Smooth muscle cell of the coronary artery (primary cell): ENCODE measurements at places on chromosomes 6 and 20. TPM values are rescaled to one million over a fixed set of nuclear protein-coding genes. Genes with fewer than 3 reads are reported as not detected.

MOXD1 gene
- 1.4 and 81.2 TPM in 2 replicates for total RNA-seq

VSX1 gene
- not detected in 2 replicates for total RNA-seq

SLC16A10 gene
- total RNA-seq: not detected in 2 replicates

VSTM2L gene
- total RNA-seq: 1.6 and 2.9 TPM in 2 replicates

BTNL2 gene
- total RNA-seq: 0.12 TPM in 1 of 2 replicates, not detected in the other

LSM14B gene
- 40.6 and 50.3 TPM in 2 replicates for total RNA-seq

CLIC5 gene
- 0.12 TPM in 1 of 2 replicates, not detected in the other for total RNA-seq

SCGN gene
- total RNA-seq: not detected in 2 replicates

RWDD2A gene
- 2.6 and 7.1 TPM in 2 replicates for total RNA-seq

GNRH2 gene
- total RNA-seq: not detected in 2 replicates

SLC35B3 gene
- 17.3 and 20.2 TPM in 2 replicates for total RNA-seq

ADTRP gene
- 2.0 and 10.9 TPM in 2 replicates for total RNA-seq

TTK gene
- total RNA-seq: 0.70 and 5.9 TPM in 2 replicates

CGA gene
- not detected in 2 replicates for total RNA-seq

CCN2 gene
- 15.8 and 981 TPM in 2 replicates for total RNA-seq

DEFB115 gene
- total RNA-seq: not detected in 2 replicates

CPNE5 gene
- 0.08 TPM in 1 of 2 replicates, not detected in the other for total RNA-seq

TNF gene
- not detected in 2 replicates for total RNA-seq

ERVFRD-1 gene
- not detected in 2 replicates for total RNA-seq

MUC21 gene
- not detected in 2 replicates for total RNA-seq

PSMB1 gene
- total RNA-seq: 182 and 350 TPM in 2 replicates

MAFB gene
- 0.23 and 3.2 TPM in 2 replicates for total RNA-seq

PSMF1 gene
- 17.4 and 20.2 TPM in 2 replicates for total RNA-seq

ARMC2 gene
- 0.75 and 1.9 TPM in 2 replicates for total RNA-seq

CRISP3 gene
- not detected in 2 replicates for total RNA-seq

MAS1 gene
- under 0.01 TPM in 1 of 2 replicates, not detected in the other for total RNA-seq

SGK2 gene
- total RNA-seq: 0.15 and 0.47 TPM in 2 replicates

HEY2 gene
- under 0.01 and 4.9 TPM in 2 replicates for total RNA-seq

PAX1 gene
- total RNA-seq: not detected in 2 replicates

CD93 gene
- 4.7 and 6.0 TPM in 2 replicates for total RNA-seq

MYB gene
- 3.8 TPM in 1 of 2 replicates, not detected in the other for total RNA-seq

HDGFL1 gene
- total RNA-seq: not detected in 2 replicates

DNMT3B gene
- 2.0 and 2.3 TPM in 2 replicates for total RNA-seq

WFDC5 gene
- not detected in 2 replicates for total RNA-seq

TNFRSF6B gene
- 0.68 and 7.8 TPM in 2 replicates for total RNA-seq

HRH3 gene
- total RNA-seq: not detected in 2 replicates

ASIP gene
- total RNA-seq: not detected in 2 replicates

STX7 gene
- 50.1 and 60.8 TPM in 2 replicates for total RNA-seq

WFDC12 gene
- total RNA-seq: not detected in 2 replicates

MTCH1 gene
- 223 and 309 TPM in 2 replicates for total RNA-seq

MRAP2 gene
- 1.7 and 6.3 TPM in 2 replicates for total RNA-seq

ARMH2 gene
- not detected in 2 replicates for total RNA-seq

CLPSL1 gene
- not detected in 2 replicates for total RNA-seq

OR2B3 gene
- total RNA-seq: not detected in 2 replicates

ZNF133 gene
- 21.8 and 23.2 TPM in 2 replicates for total RNA-seq

HS3ST5 gene
- not detected in 2 replicates for total RNA-seq
